ENCODE measurements at places on chromosomes 3 and 15. TPM values are rescaled to one million over a fixed set of nuclear protein-coding genes. Genes with fewer than 3 reads are reported as not detected.

The LRRIQ4 gene
- total RNA-seq, result 0.41 TPM

The MYRIP gene
- total RNA-seq, result 0.04 TPM

The CHRNA3 gene
- total RNA-seq, result 0.46 TPM

The PLA2G4D gene
- total RNA-seq, result not detected

The CNOT10 gene
- 27.0 TPM for total RNA-seq

The KIF15 gene
- 2.2 TPM for total RNA-seq

The LARP6 gene
- 101 TPM for total RNA-seq

The ACKR2 gene
- 6.2 TPM for total RNA-seq

The STRC gene
- 0.21 TPM for total RNA-seq

The RBP2 gene
- not detected for total RNA-seq

The SCAANT1 gene
- total RNA-seq, result not detected

The USP3 gene
- 46.3 TPM for total RNA-seq

The IL17RB gene
- 0.27 TPM for total RNA-seq

- no peak for DNase-seq
Observed at GRCh38 chr3:143503325-143503885, 344.9 kb downstream of the SLC9A9 start.

- DNase-seq, result no peak
Observed at GRCh38 chr3:146953511-146953981, 348.4 kb upstream of the PLSCR5 start.

- DNase-seq, result no peak
Observed at GRCh38 chr3:66052721-66053549, 14.2 kb upstream of the MAGI1 start.

DNA sequence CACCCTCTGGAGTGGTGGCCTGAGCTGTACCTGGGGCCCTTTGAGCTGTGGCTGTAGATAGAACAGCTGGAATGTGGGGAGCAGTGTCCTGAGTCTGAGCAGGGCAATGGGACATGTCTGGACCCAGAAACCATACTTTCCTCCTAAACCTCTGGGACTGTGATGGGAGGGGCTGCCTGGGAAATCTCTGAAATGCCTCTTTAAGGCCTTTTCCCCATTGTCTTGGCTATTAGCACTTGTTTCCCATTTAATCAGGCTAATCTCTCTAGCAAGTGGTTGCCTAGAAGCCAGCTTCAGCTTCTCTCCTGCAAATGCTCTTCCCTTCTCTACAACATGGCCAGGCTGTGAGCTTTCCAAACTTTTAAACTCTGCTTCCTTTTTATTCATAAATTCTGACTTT is 58.5 kb upstream of the SPATA16 start:
- DNase-seq, result no peak

DNA sequence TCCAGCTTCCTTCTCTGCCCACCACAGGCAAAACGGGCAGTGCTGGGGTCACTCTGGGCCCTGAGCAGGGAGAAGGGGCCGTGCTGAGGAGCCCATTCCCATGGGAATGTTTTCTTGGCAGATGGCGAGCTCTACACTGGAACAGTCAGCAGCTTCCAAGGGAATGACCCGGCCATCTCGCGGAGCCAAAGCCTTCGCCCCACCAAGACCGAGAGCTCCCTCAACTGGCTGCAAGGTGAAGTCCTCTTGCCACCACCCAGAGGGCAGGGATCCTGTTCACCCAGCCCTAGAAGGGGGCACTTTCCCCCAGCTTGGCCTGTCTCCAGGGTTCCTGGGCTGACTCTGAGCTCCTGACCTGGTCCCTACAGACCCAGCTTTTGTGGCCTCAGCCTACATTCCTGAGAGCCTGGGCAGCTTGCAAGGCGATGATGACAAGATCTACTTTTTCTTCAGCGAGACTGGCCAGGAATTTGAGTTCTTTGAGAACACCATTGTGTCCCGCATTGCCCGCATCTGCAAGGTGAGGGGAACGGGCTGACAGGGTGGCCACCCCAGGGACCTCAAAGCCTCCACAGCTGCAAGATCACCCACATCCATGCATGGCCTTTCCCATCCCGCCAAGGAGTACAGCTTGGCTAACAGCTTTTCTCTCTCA is 12.4 kb downstream of the CIB1 start:
- DNase-seq, result no peak

GRCh38 chr3:18228060-18228459 is 197.1 kb downstream of the SATB1 start:
- DNase-seq, result no peak

DNA sequence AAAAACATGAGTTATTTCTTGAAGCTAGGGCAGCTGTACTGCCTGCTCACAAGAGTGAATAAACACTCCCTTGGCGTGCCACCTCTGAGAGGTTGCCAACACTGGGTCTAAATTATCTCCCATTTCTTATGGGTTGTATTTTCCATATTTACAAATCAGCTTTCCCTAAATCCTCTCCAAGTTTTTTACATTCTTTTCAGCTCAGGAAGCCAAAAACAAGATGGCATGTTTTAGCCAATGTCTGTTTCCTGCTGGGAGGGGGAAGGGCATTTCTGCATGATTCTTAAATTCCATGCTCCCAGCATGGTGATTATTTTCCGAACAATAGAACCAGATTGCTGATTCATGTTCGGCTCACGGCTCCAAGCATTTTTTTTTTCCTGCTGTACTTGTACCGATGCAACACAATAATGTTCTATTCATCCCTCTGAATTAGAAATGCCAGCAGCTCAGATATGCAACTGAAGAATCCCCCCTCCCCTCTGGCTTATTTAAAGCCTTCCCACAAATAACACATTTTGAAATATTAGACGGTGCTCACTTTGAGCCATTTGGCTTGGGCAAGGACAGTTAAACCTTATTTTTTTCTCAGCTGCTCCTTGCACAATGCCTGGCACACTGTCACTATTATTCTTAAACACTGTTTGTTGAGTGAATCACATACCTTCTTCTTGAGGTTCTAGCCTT is 252.5 kb downstream of the THRB start:
- DNase-seq, result no peak

DNA sequence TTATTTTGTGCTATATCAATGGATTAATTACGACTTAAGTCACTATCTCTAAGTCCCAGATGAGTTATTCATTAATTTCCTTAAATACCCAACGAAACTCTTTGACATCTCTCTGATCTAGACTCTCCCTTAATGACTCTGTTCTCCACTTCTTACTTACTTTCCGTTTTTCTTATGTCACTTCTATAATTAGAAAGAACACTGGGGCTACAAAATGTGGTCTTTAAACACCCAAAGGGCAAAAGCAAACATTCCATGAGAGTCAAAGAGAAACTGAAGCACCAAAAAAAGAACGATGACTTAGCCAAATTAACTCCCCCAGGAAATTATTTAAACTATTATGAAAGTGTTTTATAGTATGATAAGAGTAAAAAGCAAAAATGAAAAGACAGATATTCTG is 166.4 kb upstream of the UBE2E2 start:
- no peak for DNase-seq

- DNase-seq, result no peak
Observed at GRCh38 chr3:160546727-160547126, 18.6 kb downstream of the KPNA4 start.

DNA sequence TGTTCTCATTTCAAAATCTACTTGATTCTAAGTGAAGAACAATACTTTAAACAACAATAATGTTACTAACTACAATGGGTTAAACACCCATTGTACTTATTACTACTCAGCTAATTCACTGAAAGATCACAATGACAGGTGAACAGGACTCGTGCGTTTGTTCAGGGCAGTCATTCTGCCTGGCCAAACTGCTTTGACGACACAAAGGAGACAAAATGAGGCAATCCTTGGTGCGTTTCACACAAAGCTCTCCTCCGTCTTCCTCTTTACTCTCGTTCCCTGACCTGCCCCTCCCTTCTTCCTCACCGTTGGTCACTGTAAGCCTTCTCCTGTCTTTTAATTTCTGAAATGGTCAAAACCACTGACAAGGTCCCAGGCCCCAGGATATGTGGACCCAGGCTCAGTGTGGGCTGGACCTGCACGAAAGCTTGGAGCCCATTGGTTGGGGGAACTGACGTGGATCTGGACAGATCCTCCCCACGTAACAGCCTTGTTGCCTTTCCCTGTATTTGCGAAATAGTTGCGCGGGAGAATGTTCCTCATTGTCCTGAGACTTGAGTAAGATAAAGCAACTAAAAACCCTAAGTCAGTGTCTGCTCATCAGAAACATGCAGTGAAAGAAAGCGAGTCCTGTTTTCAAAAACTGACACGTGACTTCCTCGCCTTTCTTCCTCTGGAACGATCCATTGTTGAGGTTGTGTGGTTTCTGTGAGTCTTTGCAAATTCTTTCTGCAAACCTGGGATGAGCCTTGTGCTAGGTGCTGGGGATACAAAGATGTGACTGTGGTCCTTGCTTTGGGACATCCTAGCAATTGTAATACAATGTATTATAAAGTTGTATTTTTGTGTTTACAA is 147.1 kb upstream of the RGMA start:
- no peak for DNase-seq

- DNase-seq, result no peak
Observed at GRCh38 chr3:192444096-192444790, 283.1 kb downstream of the FGF12 start.

DNA sequence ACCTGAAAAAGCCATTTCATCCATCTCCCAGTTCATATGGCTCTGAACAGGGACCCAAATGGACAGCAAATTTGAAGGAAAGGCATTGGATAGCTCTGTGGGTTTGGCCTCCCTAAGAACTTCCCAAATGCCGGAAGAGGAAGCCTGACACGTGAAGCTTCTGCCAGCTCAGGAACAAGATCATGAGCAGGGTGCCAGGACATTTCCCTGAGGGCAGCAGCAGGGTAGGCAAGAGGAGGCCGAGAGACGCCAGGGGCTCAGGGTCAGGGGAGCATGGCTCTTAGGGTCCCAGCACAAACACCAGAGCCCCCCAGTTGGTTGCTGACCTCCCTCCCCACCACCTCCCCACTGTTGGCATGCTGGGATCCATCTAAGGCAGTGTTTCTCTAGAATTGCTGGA is 187.5 kb downstream of the MEGF11 start:
- no peak for DNase-seq

DNA sequence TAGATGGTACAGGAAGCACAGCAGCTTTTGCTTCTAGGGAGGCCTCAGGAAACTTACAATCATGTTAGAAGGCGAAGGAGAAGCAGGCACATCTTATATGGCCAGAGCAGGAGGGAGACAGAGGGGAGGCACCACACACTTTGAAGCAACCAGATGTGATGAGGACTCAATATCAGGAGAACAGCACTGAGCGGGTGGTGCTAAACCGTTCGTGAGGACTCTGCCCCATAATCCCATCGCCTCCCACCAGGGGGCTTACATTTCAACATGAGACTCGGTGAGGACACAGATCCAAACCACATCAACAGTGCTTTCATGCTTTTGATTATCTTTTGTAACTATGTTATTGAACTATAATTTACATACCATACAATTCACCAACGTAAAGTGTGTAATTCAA is 7.6 kb upstream of the TMEM44 start:
- DNase-seq, result no peak

DNA sequence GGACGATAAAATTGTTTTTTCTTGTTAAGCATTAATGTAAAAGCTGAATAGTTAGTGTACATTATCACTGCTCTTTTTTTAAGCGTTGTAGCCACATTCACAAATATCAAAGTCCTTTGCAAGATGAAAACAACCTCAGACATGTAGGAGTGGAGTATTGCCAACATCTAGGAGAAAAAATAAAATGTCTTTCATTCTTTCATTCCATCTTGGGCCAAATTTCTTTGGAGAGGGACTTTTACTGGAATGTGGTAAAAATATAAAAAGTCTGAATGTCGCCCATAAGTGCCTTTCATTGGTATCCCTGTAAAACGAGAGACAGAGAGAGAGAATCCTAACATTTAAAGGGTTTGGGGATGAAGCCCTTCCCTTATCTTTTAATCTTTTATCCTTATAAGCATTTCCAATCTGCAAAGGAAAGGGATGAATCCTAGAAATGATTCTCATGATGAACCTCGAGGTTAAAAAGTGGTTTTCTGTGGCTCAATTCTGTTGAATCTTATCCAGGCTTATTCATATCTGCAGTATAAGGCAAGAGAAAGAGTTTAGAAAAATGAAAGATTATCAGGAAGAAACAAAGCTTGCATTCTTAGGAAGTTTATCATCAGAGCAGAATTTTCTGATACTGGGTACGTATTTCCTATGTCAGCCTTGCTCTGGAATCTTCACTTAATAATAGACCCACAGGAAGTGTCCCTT is 1031.7 kb downstream of the MCTP2 start:
- no peak for DNase-seq

GRCh38 chr3:53217175-53217574 is 38.6 kb downstream of the TKT start:
- DNase-seq, result no peak

GRCh38 chr15:77019521-77020331 is 24.8 kb downstream of the PSTPIP1 start:
- no peak for DNase-seq

DNA sequence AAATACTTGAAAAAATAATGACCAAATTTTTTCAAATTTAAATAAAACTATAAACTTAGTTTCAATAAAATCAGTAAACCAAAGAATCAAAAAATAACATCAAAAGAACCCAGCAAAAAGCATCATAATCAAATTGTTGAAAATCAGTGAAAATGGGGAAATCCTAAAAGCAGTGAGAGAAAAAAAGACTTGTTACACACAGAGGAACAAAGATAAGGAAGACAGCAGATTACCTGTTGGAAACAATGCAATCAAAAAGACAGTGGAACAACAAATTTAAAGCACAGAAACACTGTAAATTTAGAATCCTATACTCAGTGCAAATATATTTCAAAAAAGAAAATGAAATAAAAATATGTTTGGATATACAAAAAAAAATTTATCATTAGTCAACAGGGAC is 156.2 kb upstream of the LMCD1 start:
- DNase-seq, result no peak

DNA sequence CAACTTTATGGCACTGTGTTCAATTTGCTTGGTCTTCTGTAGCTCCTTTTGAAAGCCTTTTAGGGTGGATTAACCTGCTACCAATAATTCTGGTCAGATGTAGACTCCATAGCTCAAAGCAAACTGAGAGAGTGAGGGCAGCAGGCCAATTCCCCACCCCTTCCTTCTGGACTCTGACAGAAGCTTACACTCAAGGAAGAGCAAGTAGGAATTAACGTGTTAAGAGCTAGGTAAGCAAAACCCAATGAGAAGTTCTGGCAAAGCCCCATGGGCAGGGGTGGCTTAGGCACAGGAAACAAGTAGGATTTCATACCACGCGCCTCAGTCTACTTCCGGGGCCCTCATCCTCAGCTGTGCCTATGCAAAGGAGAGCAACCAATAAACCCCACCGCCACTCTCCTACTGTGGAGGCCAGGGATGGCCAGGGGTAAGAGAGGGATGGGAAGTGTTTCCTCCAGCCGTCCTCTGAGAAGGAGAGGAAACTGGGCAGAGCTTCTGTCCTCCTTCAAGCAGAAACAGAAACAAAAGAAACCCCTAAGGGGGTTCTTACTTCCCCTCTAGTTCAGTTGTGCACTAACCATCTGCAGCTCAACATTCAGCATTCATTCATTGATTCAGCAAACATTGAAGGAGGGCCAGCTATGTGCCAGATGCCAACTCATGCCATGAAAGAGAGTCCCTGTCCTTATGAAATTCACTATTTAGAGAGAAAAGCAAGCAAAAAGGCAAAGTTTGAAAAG is 12.6 kb downstream of the CCR5 start:
- DNase-seq, result no peak

Measured in kidney epithelial cell (primary cell).